Stimulated activated CD8-positive, alpha-beta memory T cell treated with anti-CD3 and anti-CD28 coated beads, Interleukin-15, amount 100 ng/mL, for 24 hours (primary cell): ENCODE measurements at places on chromosomes 2 and 18.

- peak; percentile 4 for DNase-seq
These were observed 83.7 kb downstream of the LPIN1 start for GRCh38 chr2:11829947-11830707.

GRCh38 chr18:77118256-77119090, 14.1 kb downstream of the MBP start:
- DNase-seq = no peak

DNA sequence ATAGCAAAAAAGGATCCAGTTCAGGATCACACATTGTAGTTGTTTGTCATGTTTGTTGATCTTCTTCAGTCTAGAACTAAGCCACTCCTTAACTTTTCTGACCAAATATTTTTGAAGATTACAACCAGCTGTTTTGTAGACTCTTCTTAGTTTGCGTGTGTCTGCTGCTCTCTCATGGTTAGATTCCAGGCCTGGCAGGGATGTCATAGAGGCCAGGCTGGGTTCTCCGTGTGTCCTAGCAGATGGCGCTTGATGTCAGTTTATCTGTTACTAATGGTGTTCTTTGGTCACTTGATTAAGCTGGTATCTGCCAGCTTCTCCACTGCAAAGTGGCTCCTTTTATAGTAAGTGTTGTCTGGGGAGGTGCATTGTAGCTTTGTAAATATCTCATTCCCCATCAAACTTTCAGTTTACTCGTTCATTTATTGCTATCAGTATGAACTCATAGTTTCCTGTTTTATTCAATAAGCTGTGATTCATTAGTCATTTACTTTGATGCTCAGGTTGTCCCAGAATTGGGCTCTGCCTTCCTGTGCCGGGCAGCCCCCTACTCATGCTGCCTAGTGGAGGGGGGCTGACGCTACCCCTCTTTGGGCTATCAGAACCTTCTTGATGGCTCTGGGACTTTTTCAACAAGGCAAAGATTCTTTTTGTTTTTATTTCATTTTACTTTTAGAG, 42.1 kb downstream of the GRHL1 start:
- no peak for DNase-seq

- DNase-seq = no peak
These were observed 474.2 kb downstream of the PIK3C3 start for GRCh38 chr18:42429196-42429595.

DNA sequence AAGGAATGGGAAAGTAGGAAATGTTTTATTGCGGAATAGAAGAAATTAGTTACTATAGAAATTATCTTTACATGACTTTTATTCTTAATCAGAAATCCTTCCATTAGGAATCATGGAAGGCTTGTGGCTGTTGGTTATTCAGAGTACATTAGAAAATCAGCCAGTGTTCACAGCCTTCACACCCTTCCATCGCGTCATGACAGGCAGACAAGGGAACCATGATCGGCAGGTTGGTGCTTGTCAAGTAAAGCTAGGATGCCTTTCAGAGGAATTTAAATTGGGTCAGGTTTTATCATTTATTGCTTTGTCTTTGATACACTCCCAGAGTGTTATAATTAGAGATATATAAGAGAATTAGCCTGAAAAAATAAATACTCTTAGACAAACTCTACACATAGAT, 400.6 kb downstream of the THSD7B start:
- no peak for DNase-seq

DNA sequence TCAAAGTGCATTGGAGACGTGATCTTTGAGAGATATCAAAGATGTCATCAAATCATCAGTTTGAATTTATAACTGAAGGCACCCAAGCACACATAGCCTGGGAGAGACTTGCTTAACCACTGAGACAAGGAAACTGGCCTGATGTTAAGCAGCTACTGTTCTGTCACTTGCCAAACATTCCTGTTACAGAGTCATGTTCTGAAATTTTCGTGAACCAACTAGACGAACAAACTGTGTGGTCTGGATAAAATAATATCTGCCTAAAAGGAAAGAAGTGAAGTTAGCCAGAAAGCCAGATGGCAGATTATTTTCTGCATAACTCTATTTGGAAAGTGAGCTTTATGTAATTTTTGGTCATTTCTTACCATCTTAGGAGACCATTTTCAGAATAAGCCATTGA, 51.4 kb downstream of the SPATS2L start:
- DNase-seq = no peak

GRCh38 chr2:70411483-70412125, 109.7 kb upstream of the FAM136A start:
- no peak for DNase-seq

- DNase-seq = no peak
These were observed 109.4 kb downstream of the CALCRL start for GRCh38 chr2:187338679-187339121.

DNA sequence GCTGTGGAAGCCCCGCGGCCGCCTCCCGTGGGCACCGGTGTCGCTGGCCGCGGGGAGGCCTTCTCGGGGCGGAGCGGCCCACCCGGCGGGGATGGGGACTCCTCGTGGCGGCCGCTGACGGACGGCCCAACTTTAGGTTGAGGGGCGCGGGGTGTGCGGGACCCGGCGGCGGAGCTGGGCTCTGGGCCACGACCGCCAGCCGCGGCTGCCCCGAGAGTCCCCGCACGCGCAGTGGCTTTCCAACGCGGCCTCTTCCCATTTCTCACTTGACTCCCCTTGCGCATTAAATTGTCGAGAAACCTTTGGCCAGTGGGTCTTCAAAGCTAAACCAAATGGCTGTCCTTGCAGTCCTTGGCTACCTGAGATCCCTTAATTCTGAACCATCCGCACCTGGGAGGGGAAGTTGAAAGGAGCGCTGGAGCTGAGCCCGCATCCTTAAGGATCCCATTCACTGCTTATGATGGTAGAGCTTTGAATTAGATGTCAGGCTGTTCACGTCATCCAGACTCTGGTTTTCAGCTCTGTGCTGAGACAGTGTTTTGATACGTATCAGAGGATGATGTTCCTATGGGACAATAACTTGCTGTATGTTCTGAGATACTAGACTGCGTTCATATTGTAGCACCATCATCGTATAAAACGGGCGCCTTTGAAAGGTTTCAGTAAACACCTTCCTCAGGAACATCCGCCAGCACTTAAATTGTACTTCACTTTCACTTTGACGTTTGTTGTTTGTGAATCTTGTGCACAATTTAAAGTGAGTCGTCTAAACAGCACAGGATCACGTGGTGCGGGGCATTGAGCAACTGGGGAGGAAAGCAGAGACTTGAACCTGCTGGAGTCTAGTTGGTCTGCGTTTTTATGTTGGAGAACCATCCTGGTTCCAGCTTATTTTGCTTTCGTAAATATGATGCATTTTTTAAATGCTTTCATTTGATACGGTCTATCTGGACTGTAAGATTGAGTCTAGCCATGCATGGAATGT, 874 bp downstream of the CLIP4 start:
- DNase-seq = peak; percentile 20

DNA sequence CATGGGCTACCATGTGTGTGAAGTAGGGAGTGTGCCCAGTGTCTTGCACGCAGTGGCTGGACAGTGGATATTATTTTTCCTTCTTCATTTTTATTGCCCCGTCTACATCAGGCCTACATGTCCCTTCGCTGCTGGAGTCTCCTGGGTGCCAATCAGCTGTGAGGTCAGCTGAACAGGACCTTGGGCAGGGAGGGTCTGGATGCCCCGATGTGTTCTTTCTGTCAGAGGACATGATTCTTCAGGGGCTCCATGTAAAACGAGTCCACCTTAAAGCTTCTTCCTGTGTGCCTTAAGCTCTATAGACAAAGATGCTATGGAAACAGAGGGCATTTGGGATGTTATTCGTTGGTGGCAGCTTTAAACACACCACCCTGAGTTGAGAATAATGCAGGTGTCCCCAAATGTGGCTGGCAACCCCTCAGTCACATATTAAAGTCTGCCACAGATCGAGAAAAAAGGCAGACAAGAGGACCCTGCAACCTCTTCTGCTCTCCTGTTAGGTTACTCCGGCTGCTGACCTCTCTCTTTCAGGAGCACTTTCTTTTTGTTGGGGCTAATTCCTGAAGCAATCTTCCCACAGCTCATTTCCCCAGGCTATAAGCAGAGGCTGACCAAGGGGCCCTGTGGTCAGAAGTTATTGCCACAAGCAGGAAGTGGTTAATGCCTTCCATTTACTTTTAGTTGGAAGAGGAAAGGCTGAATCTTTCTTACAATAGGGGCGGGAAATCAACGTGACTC, 20.0 kb downstream of the GREB1 start:
- DNase-seq = no peak

- no peak for DNase-seq
These were observed 239.2 kb downstream of the ATAD2B start for GRCh38 chr2:23687713-23688112.

DNA sequence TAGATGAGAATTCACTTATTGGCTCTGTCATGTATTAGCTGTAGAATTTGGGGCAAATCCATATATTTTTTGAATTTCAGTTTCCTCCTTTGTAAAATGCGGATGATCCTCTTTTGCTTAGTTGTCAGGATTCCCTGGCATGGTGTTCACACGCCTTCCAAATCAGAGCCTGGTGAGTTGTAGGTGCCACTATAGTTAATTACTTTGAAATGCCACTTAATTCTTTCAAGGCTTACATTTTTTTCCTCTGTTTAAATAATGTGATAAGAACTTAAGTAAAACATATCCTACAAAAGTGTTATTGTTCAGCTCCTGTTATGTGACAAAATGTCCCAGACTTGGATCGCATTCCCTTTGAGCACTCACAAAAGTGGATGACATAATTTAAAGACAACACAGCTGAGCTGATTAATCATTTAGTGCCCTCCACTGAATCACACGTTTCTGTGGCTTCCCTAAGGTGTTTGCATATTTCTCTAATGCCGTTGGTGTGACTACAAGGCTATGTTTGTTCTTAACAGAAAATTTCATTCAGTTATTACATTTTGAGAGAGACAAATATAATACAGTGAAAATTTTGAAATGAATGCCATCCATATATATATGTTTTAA, 471.2 kb upstream of the CHST9 start:
- no peak for DNase-seq
